GF-D8 (cell line): ENCODE measurements at places on chromosomes 2 and 18.

GRCh38 chr2:141554810-141555209 is 576.0 kb downstream of the LRP1B start:
- DNase-seq: no peak

DNA sequence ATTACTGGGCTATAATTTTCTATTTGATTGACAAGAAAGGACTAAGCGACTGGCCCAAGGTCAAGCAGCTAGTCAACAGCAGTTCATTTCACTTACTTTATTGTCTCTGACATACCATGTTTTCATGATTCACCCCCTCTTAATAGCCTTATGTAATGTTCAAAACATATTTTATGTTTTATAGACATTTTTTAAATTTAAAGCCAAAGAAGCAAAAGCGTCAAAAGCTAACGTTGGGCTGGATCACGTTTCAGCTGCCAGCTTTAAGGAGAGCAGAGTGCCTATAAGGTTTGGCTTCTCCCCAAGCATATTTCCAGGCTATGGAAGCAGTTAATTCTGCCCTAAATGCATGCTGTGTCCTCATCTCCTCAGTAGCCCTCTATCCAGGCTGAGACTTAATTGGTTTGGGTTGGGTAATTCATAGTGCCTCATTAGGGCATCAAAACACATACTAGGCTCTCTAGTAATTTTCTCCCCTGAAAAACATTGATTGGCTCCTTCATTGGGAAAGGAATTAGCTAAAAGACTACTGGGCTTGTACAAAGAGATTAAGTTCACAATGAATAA is 94.8 kb upstream of the CREB1 start:
- DNase-seq: no peak

GRCh38 chr2:119679526-119679837 is 481 bp downstream of the TMEM177 start:
- DNase-seq: no peak

- DNase-seq: no peak
Measured at GRCh38 chr2:25339211-25339674, 2.5 kb downstream of the DNMT3A start.

- DNase-seq: no peak
Measured at GRCh38 chr2:97653473-97653872, 7.6 kb downstream of the COX5B start.

DNA sequence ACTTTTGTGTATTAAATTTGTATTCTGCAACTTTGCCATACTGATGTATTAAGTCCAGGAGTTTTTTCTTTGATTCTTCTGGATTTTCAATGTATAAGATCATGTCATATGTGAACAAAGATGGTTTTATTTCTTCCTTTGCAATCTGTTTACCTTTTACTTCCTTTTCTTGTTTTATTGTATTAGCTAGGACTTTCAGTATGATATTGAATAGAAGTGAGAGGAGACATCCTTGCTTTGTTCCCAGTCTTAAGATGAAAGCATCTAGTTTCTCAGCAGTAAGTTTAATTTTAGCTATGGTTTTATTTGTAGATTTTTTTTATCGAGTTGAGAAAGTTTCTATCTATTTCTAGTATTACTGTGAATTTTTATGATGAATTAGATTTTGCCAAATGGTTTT is 25.5 kb downstream of the VRK2 start:
- DNase-seq: no peak

DNA sequence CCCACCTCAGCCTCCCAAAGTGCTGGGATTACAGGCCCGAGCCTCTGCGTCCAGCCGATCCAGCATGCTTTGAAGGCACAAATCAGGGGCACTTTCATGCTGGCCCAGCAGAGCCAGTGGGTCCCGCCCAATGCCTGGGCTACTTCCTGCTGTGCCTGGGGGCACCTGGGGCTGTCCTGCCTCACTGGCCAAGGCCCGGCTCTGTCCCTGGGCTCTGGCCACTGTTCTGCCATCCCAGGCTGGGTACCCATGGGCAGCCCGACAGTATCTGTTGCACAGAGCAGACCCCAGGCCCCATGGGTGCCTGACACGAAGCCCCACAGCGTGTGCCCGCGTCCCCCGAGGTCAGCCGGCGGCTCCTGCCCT is 6.8 kb upstream of the GAL3ST2 start:
- DNase-seq: no peak

- no peak for DNase-seq
Measured at GRCh38 chr2:6845312-6845711, 20.4 kb downstream of the CMPK2 start.

GRCh38 chr2:219245148-219245898 is at the start of the genes GLB1L and STK16:
Gene GLB1L, minus strand, starts transcription at chr2:219245444. Its CDS starts 1,871 bp downstream, at chr2:219243573.
Gene STK16, plus strand, starts transcription at chr2:219245479. Its CDS starts 521 bp downstream, at chr2:219246000.
- peak; percentile 30 for DNase-seq

GRCh38 chr2:26184555-26185303 is 11.8 kb downstream of the GAREM2 start:
- DNase-seq: peak; percentile 5

DNA sequence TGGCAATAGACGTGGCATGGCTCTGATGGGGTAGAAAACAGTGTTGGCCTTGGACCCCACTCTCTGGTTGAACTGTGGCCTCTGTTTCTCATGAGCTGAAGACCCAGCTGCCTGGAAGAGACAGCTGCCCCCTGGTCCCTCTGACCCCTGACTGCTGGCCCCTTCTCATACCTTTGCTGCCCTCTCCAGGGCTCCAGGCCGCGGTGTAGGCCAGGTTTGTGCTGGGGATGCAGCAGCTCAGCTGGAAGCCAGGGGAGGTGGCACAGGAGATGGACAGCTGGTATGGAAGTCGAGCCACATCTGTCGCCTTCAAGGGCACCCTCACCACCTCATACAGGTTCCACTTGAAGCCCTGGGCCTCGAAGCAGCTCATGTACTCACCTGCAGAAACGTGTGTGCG is 31.7 kb upstream of the SELENOI start:
- DNase-seq: no peak

GRCh38 chr18:78796693-78797455 is 182.7 kb upstream of the SALL3 start:
- no peak for DNase-seq

- DNase-seq: no peak
Measured at GRCh38 chr18:35418610-35419009, 41.5 kb upstream of the ZNF396 start.

- no peak for DNase-seq
Measured at GRCh38 chr2:62382122-62382521, 123.9 kb downstream of the TMEM17 start.

DNA sequence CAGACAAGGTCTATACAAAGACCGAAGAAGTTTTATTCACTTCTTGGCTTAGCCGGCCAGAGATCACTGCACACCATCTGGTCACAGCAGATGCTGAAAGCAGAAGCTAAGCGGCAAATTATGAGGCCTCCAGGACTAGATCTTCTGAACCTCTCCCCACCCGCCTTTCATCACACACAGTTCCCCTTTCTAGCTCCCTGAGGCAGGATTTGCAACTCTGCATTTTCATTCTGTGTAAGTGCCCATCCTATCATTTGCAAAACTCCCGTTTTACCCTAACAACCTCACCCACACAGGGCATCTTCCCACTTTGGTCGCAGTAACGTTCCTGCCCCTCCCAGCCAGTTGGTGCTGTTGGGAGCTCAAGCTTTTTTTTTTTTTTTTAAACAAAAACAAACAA is 3.1 kb upstream of the MOB1A start:
- DNase-seq: peak; percentile 95

GRCh38 chr2:30645745-30646119 is 161.5 kb downstream of the CAPN13 start:
- DNase-seq: no peak

- DNase-seq: no peak
Measured at GRCh38 chr18:55483266-55483871, 104.6 kb downstream of the TCF4 start.

- no peak for DNase-seq
Measured at GRCh38 chr2:217168496-217168895, 308.6 kb upstream of the TNP1 start.

DNA sequence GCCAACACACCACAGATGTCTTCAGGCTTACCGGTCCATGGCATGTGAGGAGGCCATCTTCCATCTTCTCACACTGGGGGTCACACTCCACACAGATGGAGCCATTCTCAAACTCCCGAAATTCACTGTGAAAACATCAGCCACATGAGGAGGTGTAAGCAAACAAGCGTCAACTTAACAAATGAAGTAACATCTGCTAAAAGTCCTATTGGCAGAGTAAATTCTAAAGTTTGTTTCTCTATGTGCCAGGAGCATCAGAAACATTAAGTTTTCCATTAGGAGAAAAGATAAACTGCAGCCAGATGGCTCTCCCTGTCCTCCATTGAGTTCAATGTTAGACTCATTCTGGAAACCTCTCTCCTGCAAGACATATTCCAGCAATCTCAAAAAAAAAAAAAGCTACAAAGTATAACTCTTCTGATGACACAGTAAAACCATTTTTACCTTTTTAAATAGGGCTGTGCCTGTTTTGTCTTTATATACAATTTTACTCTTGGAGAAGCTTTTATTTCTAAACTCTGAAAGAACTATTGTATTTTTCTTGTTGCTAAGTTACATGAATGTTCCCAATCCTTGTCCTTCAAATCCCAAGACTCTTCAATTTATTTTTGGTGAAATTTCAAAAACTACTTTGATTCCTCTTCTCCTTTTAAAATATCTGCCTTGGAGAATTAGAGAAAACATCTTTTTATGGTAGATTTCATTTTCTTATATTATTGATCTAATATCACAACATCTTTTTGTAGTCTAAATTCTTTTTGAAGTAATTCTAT is 865.3 kb downstream of the ERBB4 start:
- no peak for DNase-seq

DNA sequence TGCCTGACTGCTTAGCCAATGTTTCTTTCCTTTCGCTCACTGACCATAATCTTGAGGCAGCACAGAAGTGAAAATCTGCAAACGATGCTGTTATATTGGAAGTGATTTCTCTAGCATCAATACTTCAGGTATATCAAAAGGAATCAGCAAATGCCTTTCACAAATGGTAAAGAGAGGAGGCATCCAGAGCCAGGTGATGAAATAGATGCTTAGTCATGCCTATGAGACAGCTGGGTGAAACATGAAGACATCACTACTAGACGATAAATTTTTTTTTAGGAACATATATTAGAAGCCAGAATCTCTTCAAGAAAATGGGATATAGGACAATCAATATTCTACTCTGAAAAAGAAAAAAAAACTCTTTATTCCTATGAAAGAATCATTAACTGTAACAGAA is 249.2 kb upstream of the SLC39A10 start:
- no peak for DNase-seq

DNA sequence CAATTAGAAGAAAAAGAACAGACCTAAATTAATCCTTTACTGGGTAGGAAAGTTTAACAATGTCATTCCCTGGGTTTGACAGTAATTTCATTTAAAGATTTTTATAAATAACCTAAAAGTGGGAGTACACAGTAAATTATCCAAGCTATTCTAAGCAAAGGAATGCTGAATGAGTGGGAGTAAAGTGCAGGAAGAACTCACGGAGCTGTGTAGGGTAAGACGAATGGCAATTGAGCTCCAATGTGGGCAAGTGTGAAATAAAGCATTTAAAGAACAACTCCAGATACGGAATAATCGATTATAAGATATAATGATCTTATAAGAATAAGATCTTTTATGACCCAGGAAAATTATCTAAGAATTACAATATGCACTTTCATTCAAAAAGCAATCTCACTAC is 93.2 kb downstream of the LRRTM4 start:
- no peak for DNase-seq
